ENCODE measurements at places on chromosomes 2 and 18.

- peak; percentile 95 for DNase-seq
- H3K27me3 ChIP-seq: no peaks in the 10 kb centered on the region
- H3K4me3 ChIP-seq: no peak overlapping the region
- no peaks in the 10 kb centered on the region for H3K36me3 ChIP-seq
- H3K4me1 ChIP-seq: peaks cover 34% of the 10 kb centered on the region
Measured at GRCh38 chr2:64330281-64331113, 123.5 kb upstream of the LGALSL start.

- H3K4me1 ChIP-seq: no peaks in the 10 kb centered on the region
- H3K36me3 ChIP-seq: no peaks in the 10 kb centered on the region
- DNase-seq: no peak
- no peaks in the 10 kb centered on the region for H3K27me3 ChIP-seq
- no peak overlapping the region for H3K4me3 ChIP-seq
Measured at GRCh38 chr2:8392098-8392866, 289.6 kb upstream of the ID2 start.

DNA sequence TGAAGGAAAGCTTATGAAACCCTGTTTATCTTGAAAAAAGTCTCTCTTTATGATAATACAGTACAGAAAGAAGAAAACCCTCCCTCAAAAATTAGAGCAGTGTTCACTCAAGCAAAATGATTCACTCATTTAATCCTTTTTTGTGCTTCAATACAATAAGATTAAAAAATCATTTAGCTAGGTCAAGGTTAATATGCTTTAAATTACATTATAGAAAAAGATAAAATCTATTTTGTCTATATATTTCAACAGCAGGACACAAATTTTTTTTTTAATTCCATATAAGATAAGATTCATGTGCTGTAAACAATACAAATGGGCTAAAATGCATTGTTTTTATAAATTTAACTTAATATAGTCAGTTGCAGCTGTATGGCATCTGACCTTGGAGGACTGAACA is 176.9 kb downstream of the KCNE4 start:
- no peak overlapping the region for H3K4me3 ChIP-seq

DNA sequence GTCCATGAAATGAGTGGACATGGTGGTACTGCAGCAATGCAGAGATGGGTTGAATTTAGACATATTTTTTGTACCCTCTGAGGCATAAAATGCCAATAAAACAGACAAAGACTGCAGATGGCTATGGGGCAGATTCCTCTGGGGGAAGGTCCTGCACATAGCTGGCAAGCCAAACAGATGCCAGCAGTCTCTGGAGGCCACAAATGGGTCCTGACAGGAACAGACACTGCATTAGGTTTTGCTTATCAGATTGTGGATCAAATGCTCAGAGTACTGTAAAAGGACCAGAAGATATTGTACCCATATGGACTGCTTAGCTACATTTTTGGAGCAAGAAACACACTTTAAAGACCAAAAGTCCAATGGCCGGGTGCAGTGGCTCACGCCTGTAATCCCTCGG is 40.9 kb upstream of the ORC2 start:
- no peak for DNase-seq
- H3K4me1 ChIP-seq: no peaks in the 10 kb centered on the region
- H3K36me3 ChIP-seq: peaks cover 26% of the 10 kb centered on the region
- H3K27me3 ChIP-seq: no peaks in the 10 kb centered on the region
- no peak overlapping the region for H3K27ac ChIP-seq
- H3K4me3 ChIP-seq: no peak overlapping the region

GRCh38 chr18:42048158-42048557 is 93.1 kb downstream of the PIK3C3 start:
- no peak for DNase-seq
- no peak overlapping the region for H3K4me3 ChIP-seq
- no peak overlapping the region for H3K27ac ChIP-seq
- no peaks in the 10 kb centered on the region for H3K27me3 ChIP-seq
- peaks cover 13% of the 10 kb centered on the region for H3K4me1 ChIP-seq

- H3K36me3 ChIP-seq: no peaks in the 10 kb centered on the region
- H3K4me3 ChIP-seq: no peak overlapping the region
- H3K27me3 ChIP-seq: no peaks in the 10 kb centered on the region
- DNase-seq: peak; percentile 60
Measured at GRCh38 chr2:179751163-179751809, 110.1 kb downstream of the ZNF385B start.

GRCh38 chr2:119062179-119062578 is 96.4 kb downstream of the C1QL2 start:
- H3K4me3 ChIP-seq: no peak overlapping the region
- no peaks in the 10 kb centered on the region for H3K4me1 ChIP-seq
- no peaks in the 10 kb centered on the region for H3K27me3 ChIP-seq
- no peak for DNase-seq
- no peaks in the 10 kb centered on the region for H3K36me3 ChIP-seq

DNA sequence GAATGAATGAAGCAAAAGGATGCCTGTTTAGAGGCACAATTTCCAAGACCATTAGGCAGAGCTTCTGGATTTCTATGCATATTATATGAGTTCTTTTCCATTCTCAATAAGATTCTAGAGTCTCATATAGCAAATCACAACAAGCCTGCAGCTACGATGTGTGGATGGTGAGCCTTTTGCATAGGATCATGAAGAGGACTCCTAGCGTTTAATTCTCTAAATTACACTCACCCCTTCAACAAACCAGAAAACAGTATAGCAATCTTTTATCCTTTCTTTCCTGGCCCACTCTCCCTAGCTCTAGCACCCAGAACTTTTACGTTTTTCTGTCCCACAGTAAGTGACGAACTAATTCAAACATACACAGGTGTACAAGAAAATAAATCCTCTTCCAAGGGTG is 293.1 kb upstream of the KLHL29 start:
- DNase-seq: peak; percentile 56
- H3K4me1 ChIP-seq: no peaks in the 10 kb centered on the region
- no peak overlapping the region for H3K27ac ChIP-seq
- H3K36me3 ChIP-seq: no peaks in the 10 kb centered on the region

DNA sequence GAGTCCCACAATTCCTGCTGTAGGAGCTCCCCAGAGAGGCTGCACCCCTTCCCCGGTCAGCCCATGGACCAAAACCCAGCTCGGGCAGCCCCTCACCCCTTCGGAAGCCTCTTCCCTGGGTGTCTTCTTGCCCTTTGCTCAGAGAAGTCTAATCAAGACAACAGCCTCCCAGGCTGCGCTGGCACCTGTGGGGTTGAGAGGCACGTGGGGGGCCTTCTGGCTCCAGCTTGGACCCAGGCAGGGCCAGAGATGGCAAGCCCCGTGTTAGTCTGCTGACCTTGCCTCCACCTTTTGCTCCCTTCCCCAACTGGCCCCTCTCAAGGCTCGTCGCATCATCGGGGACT is 10.4 kb downstream of the SLC4A3 start:
- no peak overlapping the region for H3K4me3 ChIP-seq
- H3K36me3 ChIP-seq: no peaks in the 10 kb centered on the region
- DNase-seq: no peak
- H3K27me3 ChIP-seq: no peaks in the 10 kb centered on the region
- H3K27ac ChIP-seq: no peak overlapping the region

- H3K4me3 ChIP-seq: no peak overlapping the region
- no peak for DNase-seq
- no peak overlapping the region for H3K27ac ChIP-seq
- H3K4me1 ChIP-seq: no peaks in the 10 kb centered on the region
- H3K36me3 ChIP-seq: no peaks in the 10 kb centered on the region
Measured at GRCh38 chr2:175834477-175834876, 167.6 kb downstream of the LNPK start.

GRCh38 chr2:33859176-33859575 is 260.1 kb upstream of the FAM98A start:
- H3K27ac ChIP-seq: no peak overlapping the region
- H3K4me1 ChIP-seq: no peaks in the 10 kb centered on the region
- no peak overlapping the region for H3K4me3 ChIP-seq
- no peaks in the 10 kb centered on the region for H3K36me3 ChIP-seq

DNA sequence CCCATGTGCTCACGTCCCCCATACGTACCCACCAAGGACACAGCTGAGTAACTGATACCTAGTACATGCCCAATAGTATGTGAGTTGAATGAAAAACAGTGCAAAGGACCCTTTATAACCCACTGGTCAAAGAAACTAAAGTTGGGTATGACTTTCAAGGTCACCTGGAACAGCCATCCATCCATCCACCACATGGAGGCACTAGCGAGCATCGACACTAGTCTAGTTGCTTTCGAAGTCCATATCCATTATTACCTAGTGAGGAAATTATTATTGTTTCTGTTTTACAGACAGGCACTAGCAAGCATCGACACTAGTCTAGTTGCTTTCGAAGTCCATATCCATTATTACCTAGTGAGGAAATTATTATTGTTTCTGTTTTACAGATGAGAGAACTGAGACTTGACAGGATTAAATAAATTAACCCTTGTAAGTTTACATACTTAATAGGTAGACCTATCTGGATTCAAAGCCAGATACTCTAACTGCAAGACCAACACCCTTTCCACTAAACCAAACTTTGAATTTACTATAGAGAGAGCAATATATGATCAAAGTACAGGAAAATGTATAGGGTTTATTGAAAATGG is 233.7 kb downstream of the METTL4 start:
- H3K36me3 ChIP-seq: no peaks in the 10 kb centered on the region
- no peaks in the 10 kb centered on the region for H3K4me1 ChIP-seq
- peak; percentile 83 for DNase-seq
- H3K27ac ChIP-seq: no peak overlapping the region

GRCh38 chr2:69741229-69741574 is 732 bp upstream of the ANXA4 start:
- H3K36me3 ChIP-seq: no peaks in the 10 kb centered on the region
- H3K4me1 ChIP-seq: peaks cover 15% of the 10 kb centered on the region
- peak overlapping the region; percentile 53 for H3K4me3 ChIP-seq
- no peaks in the 10 kb centered on the region for H3K27me3 ChIP-seq
- peak; percentile 60 for DNase-seq

DNA sequence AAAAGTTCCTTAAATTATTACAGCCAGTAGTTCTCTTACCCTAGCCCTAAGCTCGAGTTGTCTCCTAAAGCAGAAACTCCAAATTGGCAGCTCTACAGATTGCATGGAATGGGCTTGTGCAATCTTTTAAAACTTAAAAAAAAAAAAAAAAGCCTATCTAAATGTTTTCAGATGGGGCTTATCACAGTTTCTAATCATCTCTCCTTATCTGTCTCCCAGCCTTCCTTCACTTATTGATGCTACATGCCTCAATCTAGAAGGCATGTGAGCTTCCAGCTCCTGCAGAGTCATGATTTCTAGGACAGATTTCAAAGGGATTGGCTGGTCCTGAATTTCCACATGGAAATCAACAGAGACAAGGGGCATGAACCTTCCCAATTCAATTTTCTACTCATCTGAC is 33.1 kb upstream of the PELI1 start:
- H3K36me3 ChIP-seq: peaks cover 9% of the 10 kb centered on the region
- H3K4me3 ChIP-seq: no peak overlapping the region
- no peaks in the 10 kb centered on the region for H3K27me3 ChIP-seq
- H3K27ac ChIP-seq: no peak overlapping the region

DNA sequence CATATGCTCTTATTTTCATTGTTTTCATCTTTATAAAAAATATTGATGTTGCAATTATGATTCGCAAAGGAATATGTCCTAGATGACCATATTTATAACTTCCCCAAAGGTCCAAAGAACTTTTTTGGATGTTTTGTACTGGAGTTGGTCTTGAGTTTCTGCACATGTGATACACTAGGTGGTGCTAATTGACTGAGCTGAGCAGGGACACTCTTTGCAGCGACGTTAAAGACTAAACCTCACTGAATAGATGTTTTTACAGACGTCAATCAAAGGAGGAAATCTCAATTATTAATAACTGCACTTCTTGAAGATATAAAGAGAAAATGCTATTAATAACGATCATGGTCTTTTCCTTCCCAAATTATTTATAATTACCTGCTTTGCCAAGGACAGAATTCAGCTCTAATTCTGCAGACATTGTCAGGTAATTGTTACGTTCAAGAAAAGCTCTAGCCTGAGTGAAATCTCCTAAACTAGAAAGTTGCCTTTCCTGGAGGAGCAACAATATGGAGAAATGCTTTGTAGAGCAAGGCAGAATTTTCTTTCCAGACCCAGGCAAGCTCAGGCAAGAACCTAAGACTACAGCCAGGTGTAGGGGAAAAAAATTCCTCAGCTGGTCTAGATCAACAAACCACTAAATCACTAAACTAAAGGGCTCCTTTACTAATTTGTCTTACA is 119.3 kb upstream of the RBBP8 start:
- H3K36me3 ChIP-seq: no peaks in the 10 kb centered on the region
- no peaks in the 10 kb centered on the region for H3K4me1 ChIP-seq
- DNase-seq: peak; percentile 59
- H3K27me3 ChIP-seq: no peaks in the 10 kb centered on the region

- no peak for DNase-seq
- H3K27ac ChIP-seq: no peak overlapping the region
- no peaks in the 10 kb centered on the region for H3K36me3 ChIP-seq
- H3K27me3 ChIP-seq: no peaks in the 10 kb centered on the region
- H3K4me3 ChIP-seq: no peak overlapping the region
- no peaks in the 10 kb centered on the region for H3K4me1 ChIP-seq
Measured at GRCh38 chr2:77712601-77713000, 190.4 kb upstream of the LRRTM4 start.

DNA sequence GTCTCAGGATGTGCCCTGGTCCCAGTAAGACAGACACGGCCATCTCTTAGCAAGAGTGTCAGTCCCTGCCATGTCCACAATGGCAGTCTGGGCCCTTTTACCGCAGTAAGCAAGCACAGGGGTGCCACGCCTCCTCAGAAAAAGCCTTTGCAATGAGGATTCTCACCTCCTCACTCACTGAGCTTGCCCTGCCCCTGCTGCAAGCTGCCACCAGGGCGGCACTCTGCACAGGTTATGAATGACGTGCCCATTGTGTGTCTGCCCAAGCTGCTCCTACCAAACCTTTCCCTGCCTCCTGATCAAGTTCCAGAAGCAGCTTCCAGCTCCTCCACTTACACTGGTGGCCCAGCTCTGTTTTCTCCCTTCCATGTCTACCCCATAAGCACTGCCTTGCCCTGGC is 23.3 kb downstream of the ERCC3 start:
- no peak overlapping the region for H3K4me3 ChIP-seq
- H3K27ac ChIP-seq: no peak overlapping the region
- no peaks in the 10 kb centered on the region for H3K4me1 ChIP-seq
- H3K27me3 ChIP-seq: no peaks in the 10 kb centered on the region
- DNase-seq: peak; percentile 58
- peaks cover 64% of the 10 kb centered on the region for H3K36me3 ChIP-seq

DNA sequence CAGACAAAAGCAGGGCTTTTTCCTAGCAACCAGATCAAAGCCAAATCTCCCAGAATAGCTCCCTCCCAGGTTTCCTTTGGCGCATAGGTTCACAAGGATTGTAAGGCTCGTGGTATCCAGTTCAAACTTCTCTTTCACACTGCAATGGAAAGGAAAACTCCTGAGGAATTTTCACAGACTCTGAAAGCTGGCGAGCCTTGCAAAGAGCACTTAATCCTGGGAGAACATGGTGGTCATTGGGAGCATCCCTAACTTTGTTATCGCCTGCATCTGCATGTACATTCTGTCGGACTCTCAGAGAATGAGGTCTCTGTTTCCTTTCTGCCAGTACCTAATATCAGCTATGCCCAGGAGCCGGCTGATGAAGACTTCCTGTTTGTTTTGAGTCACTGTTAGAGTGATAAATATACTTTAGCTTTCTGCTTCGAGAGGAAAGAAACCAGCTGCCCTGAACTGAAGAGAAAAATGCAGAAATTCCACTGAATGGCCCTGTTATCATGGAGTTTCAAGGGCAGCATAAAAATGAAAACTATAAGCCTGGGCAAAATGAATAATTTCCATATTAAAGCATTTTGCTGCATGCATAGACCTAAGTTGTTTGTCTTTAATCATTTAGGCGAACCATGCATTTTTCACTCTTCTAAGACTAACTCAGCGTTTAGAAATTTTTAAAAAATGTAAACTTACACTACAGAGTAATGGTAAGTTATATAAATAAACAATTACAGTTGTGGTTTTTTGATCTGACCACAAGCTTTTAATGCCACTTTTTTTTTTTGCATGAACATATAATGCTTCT is 76.4 kb upstream of the ZEB2 start:
- peaks cover 43% of the 10 kb centered on the region for H3K4me1 ChIP-seq
- H3K4me3 ChIP-seq: peak overlapping the region; percentile 63
- peak; percentile 71 for DNase-seq
- H3K27ac ChIP-seq: peak overlapping the region; percentile 45
- H3K36me3 ChIP-seq: no peaks in the 10 kb centered on the region

All from Karpas-422 (cell line).